ENCODE measurements at places on chromosomes 12 and 14.

DNA sequence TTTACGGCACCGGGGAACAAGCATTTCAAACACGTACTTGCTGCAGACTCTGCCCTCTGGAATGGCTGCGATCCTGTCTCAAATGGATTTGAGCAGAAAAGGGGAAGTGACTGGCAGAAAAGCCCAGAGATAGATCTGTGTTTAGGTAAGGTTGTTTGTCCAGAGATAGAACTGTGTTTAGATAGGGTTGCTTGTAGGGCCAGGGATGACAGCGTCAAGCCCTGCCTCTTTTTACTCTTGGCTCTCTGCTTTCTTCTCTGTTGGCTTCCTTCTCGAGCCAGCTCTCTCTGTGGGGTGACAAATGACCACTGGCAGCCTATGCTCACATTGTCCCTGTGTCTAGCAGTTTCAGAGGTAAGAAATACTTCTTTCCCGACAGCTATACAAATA lies 11.4 kb downstream of the DGLUCY start:
- no peak for DNase-seq

GRCh38 chr12:9134981-9135628 lies 19.4 kb upstream of the A2M start:
- peak; percentile 71 for DNase-seq

GRCh38 chr14:76034566-76034965 lies 49.0 kb downstream of the IFT43 start:
- no peak for DNase-seq

DNA sequence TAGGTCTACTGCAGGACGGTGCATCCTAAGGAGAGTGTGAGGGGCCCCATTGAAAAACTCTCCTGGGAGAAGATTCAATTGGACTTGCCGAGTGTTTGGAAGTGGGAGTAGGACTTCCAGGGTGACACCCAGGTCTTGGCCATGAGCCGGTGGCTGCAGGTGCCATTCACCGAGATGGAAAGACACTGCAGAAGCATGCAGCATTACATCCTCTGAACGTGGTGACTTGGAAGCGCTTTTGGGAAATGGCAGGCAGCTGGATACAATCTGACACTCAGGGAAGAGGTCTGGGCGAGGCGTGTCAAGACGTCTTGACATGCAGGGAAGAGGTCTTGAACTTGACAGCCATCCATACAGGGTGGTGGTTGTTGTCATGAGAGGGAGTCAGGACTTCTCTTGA lies 126.9 kb downstream of the PAPOLA start:
- DNase-seq, result no peak

DNA sequence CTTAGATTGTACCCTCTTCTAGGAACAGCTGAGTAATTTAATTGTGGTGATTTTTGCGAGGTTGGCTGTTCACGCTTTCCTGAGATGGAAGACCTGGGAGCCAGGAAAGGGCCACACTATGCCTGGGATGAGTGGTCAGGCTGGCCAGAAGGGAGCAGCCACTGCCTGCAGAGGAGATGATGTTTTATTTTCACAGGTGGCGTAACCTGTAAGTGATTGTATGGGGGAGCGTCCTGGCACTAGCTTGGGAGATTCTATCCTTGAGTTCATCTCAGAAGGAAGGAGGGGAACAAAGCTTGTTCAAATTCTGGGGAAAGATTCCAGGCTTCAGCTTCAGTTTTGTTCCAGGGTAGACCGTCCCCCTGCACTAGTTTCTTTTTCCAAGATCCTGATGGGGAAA lies 1.2 kb downstream of the RPH3A start:
- no peak for DNase-seq

DNA sequence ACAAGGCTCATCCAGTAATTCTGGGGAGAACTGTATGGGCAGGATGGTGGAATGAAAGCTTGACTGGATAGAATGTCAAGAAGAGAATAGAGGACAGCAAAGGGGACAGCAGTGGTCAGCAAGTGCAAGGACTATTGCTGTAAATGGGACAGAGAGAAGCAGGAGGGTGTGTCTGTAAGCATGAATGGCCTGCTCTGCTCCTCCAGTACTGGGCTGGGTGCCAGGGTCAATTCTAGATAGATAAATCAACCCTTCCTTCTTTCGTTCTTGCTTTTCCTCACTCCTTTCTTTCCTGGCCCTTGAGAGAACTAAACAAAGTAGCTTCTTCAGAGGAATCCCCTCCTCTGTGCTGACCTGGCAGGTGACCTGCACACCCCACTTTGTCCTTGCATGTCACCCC lies 1019.2 kb downstream of the BCL11B start:
- no peak for DNase-seq

DNA sequence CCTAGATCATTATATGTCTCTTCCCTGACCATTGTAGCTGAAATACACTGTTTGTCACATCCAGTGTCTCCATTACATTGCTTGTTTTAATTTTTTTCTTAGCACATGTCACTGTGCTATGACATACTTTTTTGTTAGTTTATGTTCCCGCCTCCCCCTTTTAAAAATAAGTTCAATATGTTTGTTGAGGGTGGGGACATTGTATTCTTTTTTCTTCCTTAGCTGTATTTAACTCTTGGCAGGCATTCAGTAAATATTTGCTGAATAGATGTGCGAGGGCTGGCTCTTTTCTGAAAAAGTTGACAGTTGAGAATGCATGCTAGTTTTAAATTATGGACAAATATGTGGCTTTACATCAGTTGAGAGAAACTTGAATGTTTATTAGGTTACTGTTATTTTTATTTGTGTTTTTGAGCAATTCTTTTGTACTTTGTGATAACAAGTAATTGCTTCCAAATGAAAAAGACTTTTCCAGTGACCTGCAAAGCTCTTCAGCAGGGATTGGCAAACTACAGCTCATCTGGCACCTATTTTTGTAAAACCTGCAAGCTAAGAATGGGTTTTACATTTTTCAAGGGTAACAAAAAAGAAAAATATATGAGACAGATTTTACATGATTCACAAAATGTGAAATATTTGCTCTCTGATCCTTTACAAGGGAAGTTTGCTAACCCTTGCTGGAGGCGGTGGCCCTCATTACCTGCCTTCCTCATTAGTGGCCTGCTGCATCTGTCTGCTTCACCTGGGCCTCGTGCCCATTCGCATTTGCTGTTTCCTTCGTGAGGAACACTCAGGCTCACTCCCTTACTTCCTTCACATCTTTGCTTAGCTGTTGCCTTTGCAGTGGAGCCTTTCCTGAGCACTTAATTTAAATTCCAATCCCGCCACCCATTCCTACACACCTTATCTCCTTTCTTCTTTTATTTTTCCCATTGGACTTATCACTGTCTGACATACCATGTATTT lies 229.4 kb downstream of the ERC1 start:
- DNase-seq, result peak; percentile 44

DNA sequence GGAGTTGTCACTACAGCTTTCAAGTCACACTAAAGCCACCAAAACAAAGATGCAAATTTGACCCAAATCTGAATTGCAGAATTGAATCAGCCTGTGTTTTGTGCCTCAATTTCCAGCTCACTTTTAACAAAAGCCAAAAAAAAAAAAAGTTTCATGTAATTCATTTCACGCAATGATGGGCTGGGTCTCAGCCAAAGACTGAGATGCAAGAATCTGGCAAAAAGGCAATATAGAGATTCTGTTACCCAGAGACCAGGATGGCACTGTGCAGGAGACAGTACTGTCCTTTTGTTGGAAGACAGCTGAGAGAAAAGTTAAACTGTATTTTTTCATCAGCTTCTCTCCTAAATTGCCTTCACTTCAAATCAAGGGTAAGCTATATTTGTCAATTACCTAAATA lies 205.7 kb upstream of the NPAS3 start:
- no peak for DNase-seq

DNA sequence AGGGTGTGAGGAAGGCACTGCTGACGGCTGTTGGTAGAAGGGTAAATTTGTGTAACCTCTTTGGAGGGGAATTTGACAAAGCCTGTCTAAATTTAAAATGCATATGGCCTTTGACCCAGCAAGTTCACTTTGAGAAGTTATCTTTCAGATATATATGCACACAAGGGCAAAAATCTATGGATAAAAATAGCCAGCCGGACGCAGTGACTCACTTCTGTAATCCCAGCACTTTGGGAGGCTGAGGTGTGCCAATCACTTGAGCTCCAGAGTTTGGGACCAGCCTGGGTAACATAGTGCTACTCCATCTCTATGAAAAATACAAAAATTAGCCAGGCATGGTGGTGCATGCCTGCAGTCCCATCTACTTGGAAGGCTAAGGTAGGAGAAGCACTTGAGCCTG lies 13.4 kb downstream of the UBC start:
- no peak for DNase-seq

DNA sequence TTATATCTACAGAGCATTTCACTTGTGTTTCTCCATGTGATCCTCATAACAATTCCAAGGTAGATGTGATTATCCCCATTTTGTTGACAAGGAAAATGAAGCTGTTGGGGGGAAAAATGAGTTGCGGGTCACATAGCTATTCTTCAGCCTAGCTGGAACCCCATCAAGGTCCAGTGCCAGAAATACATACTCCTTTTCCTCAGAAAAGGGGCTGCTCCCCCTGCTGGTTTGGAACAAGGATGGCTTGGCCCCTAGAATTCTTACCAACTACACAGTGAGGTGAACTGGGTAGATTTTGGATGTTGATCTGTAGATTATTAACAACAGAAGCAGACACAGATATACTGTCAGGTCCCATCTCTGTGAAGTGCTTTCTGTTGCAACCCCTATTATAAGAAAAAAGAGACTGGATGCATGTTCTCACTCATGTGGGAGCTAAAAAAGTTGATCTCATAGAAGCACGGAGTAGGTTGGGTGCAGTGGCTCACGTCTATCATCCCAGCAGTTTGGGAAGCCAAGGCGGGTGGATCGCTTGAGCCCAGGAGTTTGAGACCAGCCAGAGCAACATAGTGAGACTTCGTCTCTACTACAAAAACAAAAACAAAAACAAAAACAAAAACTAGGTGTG lies 8.9 kb downstream of the IKZF4 start:
- DNase-seq, result peak; percentile 78

DNA sequence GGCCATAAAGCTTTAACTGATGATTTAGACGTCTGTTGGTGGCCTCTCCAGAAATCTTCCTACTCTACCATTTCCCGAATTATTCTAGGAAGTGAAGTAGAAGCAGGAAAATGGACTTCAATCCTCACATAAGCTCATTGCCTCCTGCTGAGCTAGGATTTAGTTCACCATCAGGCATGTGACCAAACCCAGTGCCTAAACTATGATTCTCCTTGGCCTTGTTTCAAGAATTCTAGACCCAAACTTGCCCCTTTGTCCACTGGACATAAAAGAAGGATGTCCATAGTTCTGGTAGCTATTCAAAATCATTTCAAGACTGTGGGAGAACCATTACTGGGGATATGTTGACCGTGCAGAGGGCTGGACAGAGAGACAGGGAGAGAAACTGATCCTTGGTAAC lies 105.8 kb downstream of the C12orf50 start:
- DNase-seq, result no peak

DNA sequence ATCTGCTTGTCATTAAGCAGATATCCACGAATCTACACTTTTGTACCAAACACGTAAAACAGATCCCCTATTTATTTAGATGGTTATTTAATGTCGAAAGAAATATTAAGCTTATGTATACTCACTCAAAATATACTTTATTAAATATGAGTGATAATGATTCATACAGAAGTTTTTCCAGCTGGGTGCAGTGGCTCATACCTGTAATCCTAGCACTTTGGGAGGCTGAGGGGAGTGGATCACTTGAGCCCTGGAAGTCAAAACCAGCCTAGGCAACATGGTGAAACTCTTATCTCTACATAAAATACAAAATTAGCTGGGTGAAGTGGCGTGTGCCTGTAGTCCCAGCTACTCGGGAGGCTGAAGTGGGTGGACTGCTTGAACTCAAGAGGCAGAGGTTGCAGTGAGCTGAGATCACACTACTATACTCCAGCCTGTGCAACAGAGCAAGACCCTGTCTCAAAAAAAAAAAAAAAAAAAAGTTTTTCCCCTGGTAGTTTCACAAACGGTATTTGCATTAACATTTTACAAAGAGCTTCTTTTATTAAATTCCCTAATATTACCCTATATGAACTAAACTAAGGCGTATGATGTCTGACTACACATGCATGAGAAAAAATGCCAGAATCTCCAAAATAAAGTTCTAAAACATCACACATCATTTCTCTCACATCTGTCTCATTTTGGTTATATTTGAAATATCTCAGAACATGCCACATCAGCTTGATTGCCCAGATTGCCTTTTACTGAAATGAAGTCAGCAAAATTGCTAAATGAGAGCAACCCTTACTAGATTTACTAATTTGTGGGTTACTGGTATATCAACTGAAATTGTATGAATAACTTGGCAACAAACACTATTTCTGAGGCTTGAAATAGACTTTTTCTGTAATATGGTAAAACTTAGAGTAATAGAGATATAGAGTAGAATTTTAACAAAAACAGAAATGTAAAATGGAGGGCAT lies 74.9 kb downstream of the PAWR start:
- DNase-seq, result no peak

DNA sequence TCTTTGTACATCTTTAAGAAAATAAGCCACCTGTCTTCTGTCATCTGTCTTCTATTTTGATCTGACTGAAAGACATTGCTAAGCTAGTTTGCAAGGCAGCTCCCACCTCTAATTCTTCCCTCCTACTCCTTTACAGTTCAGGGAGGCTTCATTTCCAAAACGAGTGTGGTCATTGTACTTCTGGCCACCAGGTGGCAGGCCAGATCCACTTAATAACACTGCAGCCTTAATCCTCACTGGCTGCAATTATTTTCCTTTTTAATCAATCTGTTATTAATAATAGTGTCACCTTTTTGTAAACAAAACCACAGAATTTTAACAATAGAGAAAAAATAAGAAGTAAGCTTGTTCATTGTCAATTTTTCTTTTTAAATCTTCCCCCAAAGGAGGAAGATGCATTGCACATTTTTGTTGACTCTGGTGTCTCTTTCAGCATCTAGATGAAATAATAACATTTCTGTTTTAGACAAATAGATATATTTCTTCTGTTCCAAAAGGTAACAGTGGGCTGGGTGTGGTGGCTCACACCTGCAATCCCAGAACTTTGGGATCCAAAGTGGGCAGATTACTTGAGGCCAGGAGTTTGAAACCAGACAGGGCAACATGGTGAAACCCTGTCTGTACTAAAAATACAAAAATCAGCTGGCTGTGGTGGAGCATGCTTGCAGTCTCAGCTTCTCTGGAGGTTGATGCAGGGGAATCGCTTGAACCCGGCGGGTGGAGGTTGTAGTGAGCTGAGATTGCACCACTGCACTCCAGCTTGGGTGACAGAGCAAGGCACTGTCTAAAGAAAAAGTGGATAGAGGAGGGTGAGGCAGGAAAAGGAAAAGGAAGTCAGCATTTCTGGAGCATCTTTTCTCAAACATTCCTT lies 23.3 kb downstream of the GABARAPL1 start:
- peak; percentile 80 for DNase-seq

GRCh38 chr14:55233591-55233990 lies 37.6 kb upstream of the FBXO34 start:
- no peak for DNase-seq

GRCh38 chr12:4445156-4446101 lies at the start of gene FGF6:
TSS of gene FGF6 (minus strand) at chr12:4445815. CDS start at chr12:4445570, 245 bp downstream.
- DNase-seq, result no peak

- no peak for DNase-seq
Observed at GRCh38 chr12:120764816-120765215, 39.2 kb downstream of the ACADS start.

DNA sequence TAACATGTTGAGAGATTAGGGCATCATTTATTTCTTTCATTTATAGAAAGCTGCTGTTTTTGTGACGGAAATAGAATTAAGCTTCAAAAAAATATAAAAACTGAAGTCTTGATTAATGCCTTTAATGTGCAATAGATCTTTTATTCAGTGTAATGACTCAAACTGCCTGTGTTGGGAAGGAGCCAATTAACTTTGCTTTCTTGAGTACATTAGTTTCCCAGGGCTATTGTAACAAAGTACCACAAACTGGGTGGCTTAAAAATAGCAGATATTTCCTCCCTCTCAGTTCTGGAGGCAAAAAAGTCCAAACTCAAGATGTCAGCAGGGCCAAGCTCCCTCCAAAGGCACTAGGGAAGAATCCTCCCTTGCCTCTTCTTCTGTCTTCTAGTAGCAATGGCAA lies 36.6 kb downstream of the EID3 start:
- DNase-seq, result no peak

All from DMS53 (cell line).